ENCODE measurements at places on chromosomes 13 and 19.

DNA sequence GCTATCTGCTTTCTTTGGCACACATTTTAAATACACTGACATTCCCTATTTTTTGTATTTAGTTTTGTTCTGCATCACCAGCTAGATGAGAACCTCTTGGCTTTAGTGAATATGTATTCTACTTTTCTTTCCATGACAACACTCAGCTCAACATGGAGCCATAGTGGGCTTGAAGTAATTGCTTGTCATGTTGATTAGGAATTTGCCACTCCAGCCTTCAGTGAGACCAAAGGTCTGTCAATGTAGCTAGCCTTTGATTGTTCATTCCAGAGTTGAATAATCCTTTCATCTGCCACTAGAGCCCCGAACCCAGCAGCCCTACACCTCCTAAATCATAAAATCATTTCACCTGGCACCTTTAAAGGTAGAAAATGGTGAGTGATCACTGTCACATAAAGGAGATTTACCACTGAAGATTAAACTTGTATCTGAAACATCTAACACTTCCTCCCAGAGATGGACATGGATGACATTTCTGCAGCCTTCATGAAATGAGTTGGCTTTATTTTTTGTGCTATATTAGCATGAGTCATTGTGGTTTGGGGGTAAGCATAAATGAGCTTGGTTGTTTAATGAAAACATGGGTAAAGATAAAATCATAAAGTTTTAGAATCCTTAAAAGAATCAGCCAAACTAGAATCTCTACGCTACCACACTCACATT is 29.2 kb upstream of the GARRE1 start:
- DNase-seq: no peak

DNA sequence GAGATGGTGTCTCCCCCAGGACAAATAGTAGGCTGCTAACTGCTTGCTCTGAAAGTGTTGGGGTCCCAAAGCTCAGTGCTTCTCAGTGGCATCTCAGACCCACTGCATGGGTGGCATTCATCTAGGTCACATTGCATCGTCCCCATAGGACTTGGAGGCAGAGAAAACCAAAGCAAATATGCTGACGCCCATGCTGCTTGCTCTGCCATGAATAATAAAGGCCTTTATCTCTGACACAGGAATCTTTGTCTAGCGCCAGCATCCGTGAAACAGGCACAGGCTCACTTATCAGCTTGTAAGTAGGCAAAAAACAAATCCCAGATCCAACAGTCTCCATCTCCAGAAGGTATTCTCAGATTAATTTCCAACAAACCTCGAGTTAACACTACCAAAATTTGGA is 18.9 kb upstream of the IPO5 start:
- no peak for DNase-seq

DNA sequence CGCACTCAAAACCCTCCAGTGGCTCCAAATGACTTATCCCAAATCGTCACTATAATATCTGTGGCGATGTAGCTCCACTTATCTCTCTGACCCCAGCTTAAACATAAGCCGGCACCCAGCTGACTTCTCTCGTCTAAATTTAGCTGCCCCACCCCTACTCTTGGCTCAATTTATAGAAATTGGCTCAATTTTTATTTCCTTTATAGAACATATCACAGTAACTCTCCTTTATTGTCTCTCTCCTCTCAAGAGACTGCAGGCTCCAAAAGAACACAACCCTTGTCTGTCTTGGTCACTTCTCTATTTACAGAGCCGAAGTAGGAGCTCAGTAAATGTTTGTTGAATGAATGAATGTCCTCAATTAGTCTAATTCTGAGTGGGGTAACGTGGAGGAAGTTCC is 805 bp downstream of the ZNF784 start:
- no peak for DNase-seq

DNA sequence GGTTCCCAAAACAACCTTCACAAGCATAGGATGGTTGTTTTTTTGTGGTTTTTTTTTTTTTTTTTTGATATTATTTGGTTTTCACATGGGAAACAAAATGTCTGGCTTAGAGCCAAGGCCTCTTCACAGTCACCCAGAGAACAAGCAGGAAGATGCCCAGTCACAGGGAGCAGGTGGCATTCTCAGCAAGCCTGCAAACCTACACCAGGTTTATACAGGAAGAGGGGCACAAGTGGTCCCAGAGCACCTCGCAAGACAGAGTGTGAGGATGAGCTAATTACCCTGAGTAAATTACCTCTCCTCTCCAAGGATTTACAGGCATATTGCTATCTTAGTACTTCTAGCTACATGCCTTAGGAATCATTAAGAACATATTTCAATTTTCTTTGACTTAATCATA is 1375.6 kb downstream of the EFNB2 start:
- DNase-seq: no peak

DNA sequence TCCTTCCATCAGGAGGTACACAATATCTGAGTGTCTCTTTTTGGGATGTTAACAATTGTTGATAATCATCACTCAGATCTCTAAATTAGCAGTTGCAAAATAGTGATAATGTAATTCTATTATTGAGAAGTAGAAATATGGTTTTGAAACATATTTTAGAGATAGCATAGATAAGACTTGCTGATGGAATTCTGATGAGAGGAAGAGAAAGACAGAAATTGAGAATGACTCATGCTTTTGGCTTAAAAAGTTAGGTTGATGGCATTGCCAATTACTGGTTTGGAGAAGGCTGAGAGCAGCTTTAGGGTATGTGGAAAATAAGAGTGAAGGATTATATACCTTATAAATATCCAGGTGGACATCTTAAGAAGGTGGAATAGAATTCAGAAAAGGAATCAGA is 106.4 kb upstream of the EDNRB start:
- no peak for DNase-seq

DNA sequence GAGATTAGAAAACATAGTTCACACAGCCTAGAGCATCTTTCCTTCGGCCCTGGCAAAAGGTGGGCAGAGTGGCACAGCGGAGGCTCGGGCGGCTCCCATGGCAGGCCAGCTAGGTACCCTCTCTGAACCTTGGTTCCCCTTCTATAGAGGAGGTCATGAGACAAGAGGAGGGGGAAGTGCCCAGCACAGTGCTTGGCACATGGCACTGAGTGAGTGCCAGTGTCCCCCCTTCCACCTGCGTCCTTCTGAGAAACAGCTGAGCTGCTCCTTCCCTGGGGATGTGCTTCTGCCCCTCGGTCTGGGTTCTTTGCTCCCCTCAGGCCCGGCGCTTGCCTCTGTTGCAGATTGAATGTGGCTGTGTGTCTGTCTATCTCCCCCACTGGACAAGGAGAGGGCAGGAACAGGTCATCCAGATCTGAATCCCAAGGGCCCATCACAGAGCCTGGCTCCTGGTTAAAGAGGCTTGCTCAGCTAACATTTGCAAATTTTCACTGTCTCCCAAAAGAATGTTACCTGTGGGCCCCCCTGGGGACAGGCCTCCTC is 165.6 kb downstream of the USP12 start:
- no peak for DNase-seq

All from AG09319 (cell line).